ENCODE measurements at places on chromosomes 2 and 18.

DNA sequence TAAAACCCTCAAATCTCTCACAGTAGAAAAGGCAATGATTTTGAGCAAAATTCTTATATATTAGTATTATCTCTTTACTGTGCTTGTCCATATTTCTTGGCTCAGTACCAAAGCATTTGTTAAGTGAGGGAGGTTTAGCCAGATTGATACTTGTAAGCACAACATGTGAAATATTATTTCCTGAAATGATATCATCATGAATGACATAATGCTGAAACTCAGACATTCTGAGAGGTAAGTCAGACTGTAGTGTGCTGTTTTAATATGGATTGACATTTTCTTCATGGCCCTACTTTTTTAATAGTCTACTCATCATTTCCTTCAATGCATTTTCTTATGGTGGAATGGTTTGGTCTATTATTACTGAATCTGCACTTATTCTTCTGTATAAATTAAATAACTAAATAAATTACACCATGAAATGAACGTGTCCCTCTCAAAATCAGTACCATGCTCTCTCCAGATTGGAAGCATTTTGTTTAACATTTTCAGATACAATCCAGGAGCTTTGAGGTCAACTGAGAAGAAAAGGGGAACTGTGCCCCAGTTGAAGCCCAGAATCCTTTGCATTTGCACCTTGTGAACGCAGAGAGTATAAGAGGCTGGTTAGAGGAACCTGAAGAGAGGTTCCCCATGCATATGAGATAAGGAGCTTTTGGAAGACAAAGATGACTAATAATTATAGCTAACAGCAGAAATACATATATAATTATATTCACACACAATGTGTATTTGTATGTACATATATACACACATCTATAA, 50.1 kb upstream of the CRACDL start:
- DNase-seq: peak; percentile 7

- DNase-seq: no peak
These were observed 54.2 kb downstream of the NCAPH start for GRCh38 chr2:96389736-96390135.

GRCh38 chr2:201130524-201131186, 14.7 kb downstream of the CFLAR start:
- DNase-seq: peak; percentile 43

DNA sequence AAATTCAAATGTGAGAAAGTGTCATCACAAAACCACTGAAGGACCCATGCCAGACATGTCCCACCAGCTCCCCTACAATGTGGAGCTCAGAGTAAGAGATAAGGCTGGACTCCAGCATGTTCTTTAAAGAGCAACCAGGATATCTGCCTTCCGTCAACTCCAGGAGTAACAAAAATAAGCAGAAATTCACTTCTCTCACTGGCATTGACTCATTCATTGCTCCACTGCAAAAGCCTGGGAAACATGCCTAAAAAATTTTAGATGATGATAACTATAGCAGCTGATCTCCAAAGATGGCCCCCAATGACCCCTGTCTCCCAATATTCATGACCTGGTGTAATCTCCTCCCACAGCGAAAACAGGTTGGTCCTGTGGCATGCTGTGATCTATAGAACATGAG, 314.5 kb downstream of the NCKAP5 start:
- DNase-seq: no peak

DNA sequence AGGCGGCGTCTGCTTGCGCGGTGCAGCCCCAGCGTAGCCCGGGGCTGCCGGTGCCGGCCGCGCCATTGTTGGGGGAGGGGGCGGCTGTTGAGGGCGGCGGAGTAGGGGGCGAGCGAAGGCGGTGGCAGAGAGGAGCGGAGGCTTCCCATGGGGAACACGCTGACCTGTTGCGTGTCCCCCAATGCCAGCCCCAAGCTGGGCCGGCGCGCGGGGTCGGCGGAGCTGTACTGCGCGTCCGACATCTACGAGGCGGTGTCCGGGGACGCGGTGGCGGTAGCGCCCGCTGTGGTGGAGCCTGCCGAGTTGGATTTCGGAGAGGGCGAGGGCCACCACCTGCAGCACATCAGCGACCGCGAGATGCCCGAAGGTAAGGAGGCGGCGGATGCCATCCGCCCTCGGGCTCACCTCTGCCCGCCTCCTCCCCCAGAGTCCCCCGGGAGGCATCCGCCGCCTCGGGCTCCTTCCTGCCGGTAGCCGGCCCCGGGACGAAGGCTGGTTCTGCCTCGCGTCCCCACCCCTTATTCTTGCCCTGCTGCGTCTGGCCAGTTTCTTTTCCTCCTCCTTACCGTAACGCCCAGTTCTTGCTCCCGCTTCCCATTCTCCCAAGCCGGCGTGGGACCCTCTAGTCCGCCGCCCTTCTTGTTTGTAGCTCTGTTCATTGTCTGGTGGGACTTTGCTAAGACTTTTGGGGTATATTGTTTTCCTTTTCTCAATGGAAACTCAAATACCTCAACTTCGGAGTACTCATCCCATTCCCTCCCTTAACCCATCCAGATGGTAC, 500 bp downstream of the CCNYL1 start:
- no peak for DNase-seq

GRCh38 chr2:62263076-62263715, 67.3 kb downstream of the B3GNT2 start:
- no peak for DNase-seq

DNA sequence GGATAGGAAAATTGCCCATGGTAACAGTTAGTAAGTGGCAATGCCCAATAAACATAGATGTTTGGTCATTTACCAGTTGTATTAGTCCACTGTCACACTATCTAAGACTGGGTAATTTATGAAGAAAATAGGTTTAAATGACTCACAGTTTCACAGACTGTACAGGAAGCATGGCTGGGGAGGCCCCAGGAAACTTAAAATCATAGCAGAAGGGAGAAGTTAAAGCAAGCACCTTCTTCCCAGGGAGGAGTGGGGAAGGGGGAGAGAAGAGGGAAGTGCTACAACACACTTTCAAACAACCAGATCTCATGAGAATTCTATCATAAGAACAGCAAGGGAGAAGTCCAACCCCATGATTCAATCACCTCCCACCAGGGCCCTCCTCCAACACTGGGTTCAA, 23.4 kb downstream of the NR4A2 start:
- DNase-seq: no peak

DNA sequence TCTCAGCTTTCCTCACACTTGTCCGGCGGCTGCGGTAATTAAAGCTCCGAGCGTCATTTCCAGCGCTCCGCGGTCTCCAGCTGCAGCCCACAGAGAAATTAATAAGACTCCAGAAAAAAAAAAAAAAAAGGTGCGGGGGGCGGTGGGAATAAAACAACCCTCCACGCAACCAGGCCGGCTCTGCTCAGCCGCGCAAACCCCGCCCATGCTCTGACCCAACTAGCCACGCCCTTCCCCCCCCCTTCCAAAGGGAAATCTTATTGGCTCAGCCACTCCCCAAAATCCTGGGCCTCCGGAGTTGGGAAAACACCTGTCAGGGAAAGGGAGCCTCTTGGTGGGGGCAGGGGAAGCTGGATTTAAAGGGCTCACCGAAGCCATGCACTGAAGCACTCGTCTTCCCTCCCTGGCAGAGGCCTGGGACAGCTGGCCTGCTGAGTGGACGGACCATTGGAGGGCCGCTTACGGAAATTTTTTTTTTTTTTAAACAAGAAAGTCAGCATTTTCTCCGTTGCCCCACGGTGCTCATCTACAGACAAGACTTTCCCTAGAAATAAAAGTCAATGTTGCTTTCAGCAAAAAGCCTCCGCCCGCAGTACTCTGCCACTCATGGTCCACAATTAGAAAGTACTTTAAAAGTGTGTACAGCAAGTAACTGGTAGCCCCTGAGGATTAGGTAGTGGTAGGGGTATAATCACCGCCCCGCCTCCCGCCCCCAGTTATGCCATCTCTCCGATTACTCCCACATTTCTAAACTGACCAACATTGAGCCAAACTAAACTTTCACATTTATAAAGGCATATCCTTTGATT, 674 bp upstream of the ERBB4 start:
- DNase-seq: no peak

DNA sequence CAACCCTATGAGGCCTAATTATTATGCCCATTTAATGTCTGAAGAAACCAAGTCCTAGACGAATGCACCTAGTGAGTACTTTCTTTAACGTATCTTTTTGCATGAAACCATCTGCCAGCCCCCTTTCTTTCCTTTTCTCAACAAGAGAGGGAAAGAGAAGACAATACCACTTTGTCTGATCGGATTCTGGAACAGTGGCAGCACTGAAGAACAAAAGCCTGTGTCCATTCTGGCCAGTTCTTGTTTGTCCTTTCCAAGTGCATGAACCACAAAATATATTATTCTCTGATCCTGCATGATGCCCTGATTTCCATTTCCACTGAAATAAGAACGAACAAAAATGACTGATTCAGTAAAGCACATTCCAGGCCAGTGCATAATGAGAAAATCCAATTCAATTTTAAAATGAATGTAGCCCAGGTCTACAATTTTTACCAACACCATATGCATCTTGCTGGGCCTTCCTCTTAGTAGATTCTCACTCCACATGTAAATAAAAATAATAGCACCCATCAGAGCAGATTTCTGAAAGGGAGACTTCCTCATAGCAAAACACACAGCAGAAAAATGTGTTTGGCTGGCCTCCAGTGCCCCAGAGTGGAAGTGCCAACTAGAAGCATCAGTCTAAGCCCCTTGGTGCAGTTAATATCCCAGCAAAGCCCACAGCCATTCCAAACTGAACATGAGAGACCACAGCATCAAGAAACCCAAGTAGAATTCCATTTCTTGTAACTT, 422.6 kb upstream of the ID2 start:
- DNase-seq: no peak

DNA sequence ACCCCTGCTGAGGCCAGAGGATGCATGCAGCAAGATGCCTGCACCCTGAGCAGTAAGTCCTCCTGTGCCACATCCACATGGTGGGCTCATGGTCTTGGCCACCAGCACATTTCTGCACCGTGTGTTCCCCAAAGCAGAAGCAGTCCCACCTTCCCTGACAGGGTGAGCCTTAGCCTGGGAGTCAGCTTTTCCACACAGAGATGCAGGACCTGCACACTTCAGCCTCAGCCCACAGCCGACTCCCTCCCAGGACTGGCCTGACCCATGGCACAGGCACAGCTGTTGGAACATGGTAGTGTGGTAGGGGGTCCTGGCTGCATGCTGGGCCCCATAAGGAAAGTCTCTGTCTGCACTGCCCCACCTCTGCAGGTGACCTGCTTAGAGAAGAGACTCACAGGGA, 5.0 kb downstream of the SNED1 start:
- DNase-seq: no peak

DNA sequence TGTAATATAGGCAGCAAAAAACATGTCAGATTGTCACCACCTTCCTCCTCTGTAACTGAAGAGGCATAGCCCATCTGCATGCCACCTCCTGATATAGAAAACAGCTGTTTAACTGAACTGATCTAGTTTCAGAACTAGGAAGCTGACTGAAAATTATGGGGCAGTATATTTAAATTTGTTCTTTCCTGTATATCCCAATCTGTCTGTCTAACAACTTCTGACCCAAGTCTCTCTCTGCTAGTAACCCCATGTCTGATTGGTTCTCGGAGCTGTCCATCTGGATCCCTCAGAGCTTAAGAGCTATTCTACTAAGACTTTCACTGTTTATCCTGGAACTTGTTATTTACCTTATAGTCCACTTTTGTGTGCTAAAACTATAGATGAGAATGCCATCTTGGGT, 68.2 kb upstream of the SLC35G4 start:
- DNase-seq: no peak

DNA sequence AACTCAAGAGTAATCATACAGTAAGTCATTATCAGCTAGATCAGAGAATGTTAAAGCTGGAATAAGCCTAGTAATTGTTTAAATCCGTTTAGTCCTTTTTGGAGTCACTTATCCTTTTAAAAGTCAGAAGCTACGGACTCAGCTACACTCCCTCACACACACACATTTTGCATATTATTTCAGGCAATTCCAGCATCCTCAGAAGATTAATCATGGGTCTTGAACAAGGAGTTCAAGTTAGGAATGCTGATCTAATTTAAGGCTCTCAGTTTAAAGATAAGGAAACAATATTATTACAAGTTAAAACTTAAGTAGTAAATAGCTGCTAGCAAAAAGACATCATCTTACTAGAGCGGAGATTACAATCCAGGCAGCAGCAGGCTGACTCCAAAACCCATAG, 74.3 kb downstream of the GTF3C3 start:
- no peak for DNase-seq

- no peak for DNase-seq
These were observed 86.2 kb downstream of the SMIM21 start for GRCh38 chr18:75341267-75341666.

Measured in kidney glomerular epithelial cell (primary cell).